ENCODE measurements at places on chromosomes 3 and 15.

- no peak for DNase-seq
Measured at GRCh38 chr15:84797801-84798200, 19.4 kb upstream of the ALPK3 start.

DNA sequence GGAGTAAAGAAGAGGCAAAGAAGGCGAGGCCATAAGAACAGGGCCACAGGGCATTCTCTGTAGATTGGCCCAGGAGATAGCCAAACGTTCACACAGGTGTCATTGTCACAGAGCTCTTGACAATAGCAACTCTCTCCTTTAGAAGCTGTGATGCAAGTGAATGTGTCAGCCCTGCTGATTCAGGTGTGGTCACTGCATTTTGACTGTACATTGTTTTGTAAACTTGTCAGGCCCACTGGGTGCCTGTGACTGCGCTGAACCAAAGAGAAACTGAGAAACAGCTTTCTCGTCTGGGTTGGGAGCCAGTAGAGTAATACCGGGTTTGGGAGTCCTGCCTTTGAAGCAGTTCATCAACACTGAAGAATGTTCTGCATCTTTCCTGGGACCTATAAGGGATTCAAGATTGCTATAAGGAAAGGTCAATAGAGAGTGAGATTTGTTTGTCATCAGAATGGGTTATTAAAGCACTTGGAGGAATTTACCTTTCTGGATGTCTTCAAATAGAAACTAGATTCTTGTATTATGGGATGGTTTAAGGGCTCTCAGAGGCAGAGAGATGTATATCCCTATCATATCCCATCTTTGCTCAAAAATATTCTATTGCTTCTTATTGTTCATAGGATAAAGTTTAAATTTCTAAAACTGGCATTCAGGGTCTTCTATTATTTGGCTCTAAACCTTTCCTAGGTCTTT is 45.4 kb downstream of the TMEM45A start:
- DNase-seq, result no peak

DNA sequence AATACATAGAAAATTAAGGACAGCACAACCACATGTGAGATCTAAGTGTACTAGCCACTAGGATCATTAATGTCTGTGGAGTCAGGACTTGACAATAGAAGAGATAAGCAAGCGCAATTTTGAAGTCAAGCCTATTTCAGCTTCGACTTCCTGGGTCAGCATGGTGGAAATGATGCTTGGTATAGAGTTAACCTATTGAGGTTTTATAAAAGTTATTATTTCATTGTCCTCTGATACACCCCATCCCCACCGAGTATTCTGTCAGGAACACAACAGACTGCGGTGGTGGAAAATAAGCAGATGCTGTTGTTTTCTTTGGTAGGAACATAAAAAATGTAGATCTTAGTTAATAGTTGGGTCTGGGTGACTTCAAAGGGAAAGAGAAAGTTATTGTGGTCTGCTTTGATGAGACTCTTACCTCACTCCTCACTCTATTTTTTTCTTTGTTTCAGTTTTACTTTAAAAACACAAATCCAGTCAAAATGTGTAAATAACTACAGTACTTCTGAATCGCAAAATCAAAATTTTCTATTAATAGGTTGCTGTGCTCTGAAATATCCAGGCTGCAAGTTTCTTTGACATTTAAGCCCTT is 82.1 kb downstream of the IL5RA start:
- no peak for DNase-seq

DNA sequence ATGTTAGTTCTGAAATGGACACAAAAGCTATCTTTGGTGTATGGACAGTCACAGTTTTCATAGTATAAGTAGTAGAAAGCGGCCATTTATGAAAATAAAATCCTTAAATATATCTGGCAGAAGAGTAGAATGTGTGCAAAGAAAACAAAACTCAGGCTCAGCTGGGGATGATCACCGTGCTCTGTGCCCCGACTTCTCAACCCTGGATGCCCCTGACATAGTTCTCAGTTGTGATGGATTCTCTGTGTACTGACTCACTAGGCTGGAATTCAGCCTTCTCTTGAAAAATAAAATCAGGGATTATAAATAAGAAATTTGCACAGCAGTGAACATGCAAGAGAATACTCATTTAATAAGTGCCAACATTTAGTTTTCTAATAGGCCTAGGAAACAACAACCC is 925.1 kb upstream of the NR2F2 start:
- DNase-seq, result no peak

DNA sequence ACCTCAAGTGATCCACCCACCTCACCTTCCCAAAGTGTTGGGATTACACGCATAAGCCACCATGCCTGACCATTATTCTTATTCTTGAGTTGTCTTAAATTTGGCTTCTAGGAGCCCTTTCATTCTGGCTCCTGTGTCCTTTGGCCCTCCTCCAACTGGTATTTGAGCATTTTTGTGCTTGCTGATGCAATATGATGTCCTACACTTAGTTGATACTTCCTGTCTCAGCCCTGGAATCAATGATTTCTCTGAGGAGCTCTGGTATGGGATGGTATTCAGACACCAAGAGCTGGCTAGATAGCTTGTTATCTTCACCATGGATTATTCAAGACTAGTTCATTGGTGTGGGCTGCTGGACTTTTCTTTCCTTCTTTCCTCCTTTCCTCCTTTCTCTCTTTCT is 25.4 kb downstream of the ZNF621 start:
- DNase-seq, result no peak

GRCh38 chr3:182567700-182568099 is 225.6 kb upstream of the ATP11B start:
- no peak for DNase-seq

DNA sequence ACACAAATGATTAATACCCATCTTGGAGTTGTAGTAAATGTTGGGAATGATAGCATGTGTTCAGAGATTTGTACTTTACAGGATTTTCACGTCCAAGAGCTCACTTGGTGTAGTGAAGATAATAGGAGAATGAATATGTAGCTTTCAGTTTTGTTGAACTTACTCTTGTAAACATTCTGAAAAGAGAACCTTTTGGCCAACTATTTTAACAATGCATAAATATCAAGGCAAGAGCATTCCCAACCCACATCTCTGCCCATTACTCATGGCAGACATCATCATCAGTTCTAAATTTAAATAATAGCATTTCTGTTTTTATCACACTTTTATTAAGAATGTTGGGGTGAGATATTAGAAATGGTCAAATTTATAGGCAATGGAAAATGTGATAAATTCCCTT is 465.2 kb upstream of the TPRG1 start:
- DNase-seq, result no peak

DNA sequence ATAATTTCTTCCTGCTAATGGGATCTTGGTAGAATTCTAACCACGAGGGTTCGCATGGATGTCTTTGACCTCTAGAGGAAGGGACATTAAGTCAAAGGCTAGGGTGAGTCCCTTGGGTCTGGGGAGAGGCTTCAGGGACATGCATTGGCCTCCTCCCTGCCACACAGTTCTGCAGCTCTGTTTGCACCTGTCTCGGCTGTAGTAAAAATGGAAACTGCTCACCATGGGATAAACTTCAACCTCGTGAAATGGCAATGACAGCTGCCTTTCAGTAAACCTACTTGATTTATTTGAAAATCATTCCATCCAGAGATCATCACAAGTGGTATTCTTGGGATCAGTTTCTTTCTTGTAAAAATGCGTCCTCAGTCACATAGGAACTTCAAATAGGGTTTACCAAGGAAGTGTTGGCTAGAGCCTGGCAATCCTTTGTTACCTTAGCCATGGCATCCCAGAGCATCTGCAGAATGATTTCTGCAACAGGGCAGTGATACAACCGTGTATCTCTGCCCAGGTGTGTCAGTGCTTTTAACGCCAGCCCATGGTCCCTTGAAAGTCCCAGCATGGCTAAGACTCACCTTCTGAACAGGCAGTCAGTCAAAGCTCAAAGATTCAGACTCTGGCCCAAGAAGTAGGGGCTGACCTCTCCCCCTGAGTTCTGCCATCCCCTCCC is 14.0 kb upstream of the LRTM1 start:
- no peak for DNase-seq

GRCh38 chr3:190738636-190739155 is 123.8 kb downstream of the GMNC start:
- no peak for DNase-seq
